Stimulated activated CD8-positive, alpha-beta memory T cell treated with anti-CD3 and anti-CD28 coated beads, Interleukin-2, amount 100 ng/mL, for 48 hours (primary cell): ENCODE measurements at places on chromosomes 2 and 18.

DNA sequence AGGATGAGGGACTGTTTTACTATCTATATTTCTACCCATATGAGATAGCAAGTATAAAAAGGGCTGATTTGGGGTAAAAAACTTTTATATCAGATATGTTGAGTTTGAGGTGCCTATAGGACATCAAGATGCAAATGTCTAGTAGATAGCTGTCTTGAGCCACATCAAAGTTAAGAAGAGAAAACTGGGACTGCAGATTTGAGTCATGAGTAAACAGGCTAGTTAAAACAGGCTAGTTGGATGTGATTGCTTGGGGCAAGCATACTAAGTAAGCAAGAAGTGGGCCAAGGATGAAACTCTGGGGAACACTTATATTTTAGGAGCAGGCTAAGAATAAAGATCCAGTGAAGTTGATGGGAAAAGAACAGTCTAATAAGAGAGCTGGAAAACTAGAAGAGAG, 2.8 kb upstream of the SCRN3 start:
- no peak for DNase-seq

DNA sequence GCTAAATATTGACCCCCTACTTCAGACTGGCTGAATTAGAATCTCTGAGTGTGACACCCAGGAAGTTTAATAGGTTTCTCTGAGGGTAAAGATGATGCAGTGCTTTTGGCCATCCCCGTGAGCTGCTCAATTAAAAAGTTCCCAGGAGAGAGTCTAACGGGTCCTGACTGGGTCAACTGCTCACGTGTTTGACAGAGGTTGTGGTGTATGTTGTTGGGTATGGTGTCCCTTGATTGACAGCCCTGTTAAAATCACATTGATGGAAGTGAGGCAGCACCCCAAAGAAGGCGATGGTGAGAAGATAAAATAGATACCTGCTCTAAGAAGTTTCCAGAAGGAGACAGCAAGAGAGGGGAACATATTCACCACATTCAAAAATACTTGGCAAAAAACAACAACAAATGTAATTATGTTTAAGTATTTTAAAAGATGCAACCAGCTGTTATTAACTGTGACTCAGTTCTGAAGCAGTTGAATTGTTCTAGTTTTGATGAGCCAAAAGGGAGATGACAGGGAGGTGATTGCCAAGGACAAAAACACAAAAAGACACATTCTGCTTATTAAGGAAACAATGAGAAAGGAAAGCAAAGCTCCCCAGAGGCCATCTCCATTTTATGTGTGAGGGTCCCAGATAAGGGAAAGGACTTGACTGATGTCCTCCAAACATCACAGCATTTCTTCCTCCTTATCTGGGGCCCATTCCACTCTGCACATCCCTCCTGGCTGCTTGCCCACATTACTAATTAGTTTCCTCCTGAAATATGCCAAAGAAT, 11.5 kb upstream of the GMCL1 start:
- DNase-seq: no peak

DNA sequence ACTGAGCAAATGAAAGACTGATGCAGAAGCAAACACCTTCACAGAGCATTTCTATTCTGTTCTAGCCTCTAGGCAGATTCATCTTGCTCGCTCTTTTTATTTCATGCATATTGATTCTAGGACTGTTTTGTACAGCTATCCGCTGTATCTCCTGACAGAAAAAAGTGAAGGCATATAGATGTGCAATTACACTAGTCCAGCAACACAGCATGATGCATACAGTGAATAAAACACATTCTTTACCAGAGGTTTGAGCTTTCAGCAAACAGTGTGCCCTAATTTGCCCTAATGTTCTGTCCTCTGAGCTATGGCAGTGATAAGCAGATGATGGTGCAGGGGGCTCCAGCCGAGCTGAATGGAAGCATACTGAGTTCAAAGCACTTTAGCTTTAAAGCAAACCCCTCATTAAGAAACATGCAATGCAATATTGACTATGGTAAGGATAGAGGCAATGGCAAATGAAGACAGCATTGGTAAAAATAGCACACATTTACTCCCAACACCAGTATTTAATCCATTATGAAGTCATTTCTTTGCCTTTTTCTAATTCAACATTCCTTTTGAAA, 141.2 kb upstream of the RGPD4 start:
- DNase-seq: no peak

- DNase-seq: no peak
Observed at GRCh38 chr2:32963941-32964340, 17.2 kb downstream of the LTBP1 start.

DNA sequence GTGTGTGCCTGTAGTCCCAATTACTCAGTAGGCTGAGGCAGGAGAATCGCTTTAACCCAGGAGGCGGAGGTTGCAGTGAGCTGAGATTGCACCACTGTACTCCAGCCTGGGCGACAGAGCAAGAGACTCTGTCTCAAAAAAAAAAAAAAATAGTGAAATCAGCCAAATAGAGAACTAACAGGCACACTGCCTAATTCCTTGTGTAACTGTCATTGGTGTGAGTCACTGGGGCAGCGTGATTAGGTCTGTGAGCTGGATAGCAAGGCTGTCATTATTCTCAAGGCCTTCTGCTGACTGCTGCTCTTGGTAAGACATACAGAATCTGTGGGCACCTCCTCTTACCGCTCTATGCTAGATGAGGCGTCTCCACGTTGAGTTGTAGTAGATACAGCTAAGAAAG, 270.3 kb downstream of the NEDD4L start:
- no peak for DNase-seq

- no peak for DNase-seq
Observed at GRCh38 chr2:229666811-229667210, 47.5 kb downstream of the DNER start.

- no peak for DNase-seq
Observed at GRCh38 chr2:9735335-9735734, 104.5 kb upstream of the YWHAQ start.

GRCh38 chr18:2983296-2983695, 29.6 kb downstream of the LPIN2 start:
- DNase-seq: no peak

DNA sequence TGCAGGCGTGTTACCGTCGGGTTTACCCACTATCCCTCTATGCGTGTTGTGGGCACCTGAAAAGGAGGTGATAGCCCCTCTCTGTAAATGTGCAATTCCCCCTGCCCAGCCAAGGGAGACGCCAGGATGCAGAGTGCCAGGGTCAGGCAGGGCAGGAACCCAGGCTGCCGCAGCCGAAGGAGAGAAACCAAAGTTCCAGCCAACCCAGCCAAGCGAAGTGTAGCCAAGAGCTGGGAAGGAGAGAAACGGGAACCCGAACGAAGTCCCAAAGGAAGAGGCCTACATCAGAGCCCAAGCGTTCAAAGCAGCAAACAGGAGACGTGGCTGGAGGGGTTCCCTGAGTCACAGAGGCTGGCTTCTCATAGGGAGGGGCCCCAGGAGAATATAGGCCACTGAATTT, 24.2 kb upstream of the SPR start:
- DNase-seq: no peak

GRCh38 chr2:239467281-239467955, 66.6 kb upstream of the HDAC4 start:
- no peak for DNase-seq

DNA sequence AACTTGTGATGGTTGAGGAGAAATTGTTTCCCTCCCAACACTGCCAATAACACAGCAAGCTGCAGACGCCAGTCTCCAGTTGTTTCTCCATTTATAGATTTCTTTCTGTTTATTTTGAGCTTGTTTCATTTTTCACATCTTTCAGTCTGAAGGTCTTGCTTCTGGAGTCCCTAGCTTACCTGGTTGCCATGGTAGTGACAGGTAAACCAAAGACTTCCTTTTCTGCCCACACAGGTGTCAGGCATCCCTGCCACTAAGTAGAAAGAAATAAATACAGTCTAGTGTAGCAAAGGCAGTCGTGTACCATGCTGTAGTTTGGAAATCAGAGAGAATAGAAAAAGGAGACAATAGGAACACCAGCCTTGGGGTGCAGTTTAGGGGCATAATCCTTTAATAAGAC, 82.8 kb downstream of the MARCHF4 start:
- DNase-seq: no peak

DNA sequence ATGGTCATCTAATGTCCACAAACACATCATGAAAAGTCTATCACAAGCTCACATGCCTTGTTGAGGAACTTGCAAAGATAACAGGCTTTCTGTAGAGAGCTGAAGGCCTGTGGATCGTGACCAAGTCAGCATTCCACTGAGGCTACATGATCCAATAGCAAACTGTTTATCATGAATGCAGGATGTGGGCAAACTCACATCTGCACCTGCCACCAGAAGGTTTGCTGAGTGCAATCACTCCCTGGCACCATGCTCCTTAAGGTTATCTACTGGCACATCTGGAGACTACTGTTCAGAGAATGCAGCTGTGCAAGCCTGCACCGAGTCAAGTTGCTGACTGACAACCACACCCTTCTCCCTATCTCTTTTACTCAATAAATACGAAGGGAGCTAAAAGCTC, 67.3 kb upstream of the ACAA2 start:
- no peak for DNase-seq

- no peak for DNase-seq
Observed at GRCh38 chr18:60676815-60677214, 304.2 kb upstream of the MC4R start.

DNA sequence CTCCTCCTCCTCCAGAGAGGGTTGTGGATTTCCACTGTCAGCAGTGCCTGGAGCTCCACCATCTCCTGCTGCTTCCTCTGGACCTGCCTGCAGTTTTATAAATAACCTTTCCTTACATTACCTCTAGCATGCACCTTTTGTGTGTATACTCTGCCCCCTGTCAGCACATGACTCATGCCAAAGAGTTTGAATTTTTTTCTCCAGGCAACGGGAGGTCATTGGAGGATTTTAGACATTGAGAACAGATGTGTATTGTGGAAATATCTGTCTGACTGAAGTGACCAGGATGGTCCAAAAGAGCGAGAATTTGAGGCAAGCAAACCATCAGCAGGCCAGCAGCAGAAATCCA, 31.7 kb downstream of the IL37 start:
- no peak for DNase-seq

DNA sequence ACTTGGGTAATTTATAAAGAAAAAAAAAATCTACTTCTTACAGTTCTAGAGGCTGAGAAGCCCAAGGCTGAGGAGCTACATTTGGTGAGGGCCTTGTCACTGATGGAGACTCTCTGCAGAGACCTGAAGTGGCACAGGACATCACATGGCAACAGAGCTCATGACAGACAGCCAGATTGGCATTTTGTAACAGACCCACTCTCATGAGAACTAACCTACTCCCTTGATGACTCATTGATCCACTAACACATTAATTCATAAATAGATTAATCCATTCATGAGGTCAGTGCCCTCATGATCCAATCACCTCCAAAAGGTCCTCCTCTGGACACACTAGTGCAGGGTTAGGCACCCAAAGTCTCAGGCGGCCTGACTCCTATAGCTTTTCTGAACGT, 318.4 kb downstream of the GULP1 start:
- no peak for DNase-seq

DNA sequence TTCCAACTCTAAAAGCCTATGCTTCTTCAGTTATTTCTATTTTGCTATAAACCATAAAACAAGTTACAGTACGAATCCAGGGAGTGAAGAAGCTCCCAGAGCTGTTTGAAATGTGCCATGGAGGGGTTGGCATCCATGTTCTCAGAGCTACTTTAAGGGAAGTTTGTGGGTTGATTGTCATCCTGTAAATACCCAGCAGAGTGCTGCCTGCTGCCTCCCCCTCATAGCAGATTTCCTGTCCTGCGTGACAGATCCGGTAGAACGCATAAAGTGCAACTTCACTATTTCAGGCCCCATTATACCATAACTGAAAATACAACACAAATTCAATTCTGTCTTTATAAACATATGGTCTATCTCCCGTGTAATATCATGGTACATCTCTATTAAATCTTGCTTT, 114.4 kb downstream of the CTNNA2 start:
- DNase-seq: no peak

- no peak for DNase-seq
Observed at GRCh38 chr2:236264256-236264655, at the start of gene ASB18. TSS of gene ASB18 (minus strand) at chr2:236264406. CDS start at chr2:236264345, 61 bp downstream.

GRCh38 chr2:81942136-81942680, 1637.7 kb upstream of the LRRTM1 start:
- no peak for DNase-seq

DNA sequence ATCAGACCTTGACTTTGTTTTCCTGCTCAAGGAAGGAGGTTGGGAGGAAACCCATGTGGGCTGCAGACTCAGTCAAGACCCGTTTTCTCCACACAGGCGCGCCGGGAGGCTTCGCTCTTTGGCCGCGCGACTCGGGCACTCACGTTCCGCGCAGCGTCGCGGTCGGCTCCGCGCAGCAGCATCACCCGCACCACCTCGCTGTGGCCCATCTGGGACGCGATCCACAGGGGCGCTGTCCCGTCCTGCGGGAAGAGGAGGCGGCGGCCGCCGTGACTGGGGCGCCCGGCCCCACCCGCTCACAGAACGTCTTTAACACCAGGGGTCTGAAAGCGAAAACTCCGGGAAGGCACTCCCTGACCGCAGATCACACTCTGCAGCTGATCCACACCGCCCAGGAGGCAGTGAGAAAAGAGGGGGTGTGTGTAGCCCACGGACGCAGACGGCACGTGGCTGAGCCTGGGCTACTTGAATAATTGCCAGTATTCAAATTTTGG, 33.1 kb upstream of the NPC1 start:
- no peak for DNase-seq

DNA sequence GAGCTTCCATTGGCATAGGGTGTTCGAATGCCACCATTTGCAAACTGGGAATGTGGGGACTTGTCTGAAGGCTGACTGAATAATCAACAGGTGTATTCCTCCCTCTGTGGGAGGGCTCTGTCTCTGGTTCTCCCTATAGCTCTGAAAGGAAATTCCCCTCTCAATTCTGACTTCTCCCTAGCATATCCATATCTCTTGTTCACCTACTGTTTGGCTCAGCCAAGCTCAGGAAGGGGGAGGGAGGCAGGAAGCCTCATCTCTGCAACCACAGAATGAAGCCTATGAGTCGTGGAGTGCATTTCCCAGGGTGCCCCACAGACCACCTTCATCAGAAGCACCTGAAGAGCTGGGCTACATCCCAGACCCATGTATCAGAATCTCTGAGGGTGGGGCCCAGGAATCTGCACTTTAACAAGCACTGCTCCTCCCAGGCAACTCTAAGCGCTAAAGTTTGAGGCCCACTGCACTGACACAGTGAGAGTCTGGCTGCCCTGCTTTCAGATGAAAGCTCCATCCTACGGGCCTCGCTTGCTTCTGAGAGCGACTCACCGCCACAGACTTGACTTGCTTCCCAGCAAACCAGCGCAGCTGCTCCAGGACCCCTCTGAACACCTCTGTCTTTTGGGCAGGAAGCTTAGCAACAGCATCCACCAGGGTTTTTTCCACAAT, 32.0 kb downstream of the XDH start:
- DNase-seq: no peak

- no peak for DNase-seq
Observed at GRCh38 chr2:151983221-151983620, 115.6 kb downstream of the CACNB4 start.

DNA sequence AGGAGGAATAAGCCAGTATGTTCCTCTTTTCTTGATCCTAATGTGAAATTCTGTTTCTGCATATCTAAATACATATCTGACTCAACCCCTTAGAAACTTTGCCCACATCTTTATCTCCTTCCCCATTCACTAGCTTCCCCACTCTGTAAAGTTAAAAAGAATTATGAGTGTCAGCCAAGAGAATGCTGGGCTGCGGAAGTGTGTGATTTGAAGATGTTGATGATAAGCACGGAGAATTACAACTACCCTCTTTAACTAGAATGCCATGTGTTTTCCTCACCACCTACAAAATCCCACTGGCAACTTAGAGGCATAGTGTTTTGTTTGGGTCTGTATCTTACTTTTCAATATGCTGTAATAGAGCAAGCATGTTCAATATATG, 490.4 kb upstream of the FANCL start:
- DNase-seq: no peak
